Stimulated activated CD8-positive, alpha-beta memory T cell treated with anti-CD3 and anti-CD28 coated beads, Interleukin-4, amount 100 ng/mL, for 48 hours (primary cell): ENCODE measurements at places on chromosomes 3 and 15.

GRCh38 chr3:48038971-48039481 lies 22.8 kb upstream of the MAP4 start:
- no peak for DNase-seq

GRCh38 chr3:46614431-46614830 lies 2.1 kb downstream of the FAM240A start:
- DNase-seq: no peak

GRCh38 chr3:133568294-133569014 lies 5.0 kb upstream of the CDV3 start:
- no peak for DNase-seq

DNA sequence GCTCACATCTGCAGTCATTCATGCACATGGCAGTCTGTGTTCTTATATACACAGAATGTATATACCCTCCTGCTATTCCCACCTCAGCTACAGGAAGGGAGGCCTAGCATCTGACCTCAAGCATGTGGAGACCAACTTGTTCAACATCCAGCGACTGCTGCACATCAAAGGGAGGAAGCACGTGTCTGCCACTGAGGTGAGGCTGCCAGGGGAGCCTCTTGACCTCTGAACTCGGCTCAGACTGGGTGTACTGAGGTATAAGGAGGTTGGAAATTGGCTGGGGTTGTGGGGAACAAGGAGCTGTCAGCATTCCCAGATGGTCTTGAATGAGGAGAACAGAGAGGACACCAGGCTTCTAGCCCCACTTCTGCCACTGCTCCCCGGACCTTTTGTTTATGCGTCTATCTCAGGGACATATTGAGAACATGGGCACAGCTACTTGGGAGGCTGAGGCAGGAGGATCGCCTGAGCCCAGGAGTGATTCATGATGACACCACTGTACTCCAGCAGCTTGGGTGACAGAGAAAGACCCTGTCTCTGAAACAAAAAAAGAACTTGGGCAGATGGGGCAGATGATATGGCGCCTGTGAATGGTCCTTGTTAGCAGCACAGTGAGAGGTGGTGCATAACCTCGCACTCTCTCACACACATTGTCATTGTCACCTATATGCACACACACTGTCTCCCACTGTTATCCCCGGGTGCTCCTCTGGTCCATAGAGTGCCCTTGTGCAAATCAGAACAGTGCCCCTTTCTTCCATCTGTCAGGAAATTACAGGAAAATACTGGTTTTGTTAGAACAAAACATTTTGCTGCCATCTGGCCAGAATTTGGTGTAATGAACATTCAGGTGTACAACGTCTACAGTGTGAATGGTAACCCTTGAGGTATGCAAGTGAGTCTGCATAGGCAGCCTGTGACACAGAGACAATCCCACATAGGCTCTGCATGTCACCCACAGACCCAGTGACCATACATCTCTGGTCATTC lies 5.4 kb downstream of the VILL start:
- DNase-seq: no peak

DNA sequence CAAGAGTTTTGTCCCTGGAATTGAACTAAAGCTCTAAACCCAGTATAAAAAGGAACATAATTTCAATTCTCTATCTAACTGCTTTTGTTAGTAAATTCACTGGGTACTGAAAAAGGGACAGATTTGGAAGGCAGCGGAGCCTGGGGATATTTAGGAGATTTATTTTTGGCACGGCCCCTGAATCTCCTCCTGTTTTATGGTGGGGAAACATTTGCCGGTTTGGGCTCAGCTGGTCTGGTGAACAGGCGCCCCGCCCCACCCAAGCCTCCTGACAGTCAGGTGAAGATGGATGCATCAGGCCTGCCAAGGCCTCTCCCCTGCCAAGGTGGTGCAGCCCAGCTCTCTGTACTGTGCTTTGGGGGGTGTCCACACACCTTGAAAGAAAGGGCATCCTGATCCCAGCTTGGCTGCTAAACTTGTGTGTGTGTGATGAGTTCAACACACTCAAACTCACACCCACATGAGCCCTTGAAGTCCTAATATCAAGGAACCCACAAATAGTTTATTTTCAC lies 46.3 kb downstream of the EBLN2 start:
- no peak for DNase-seq

- DNase-seq: no peak
Observed at GRCh38 chr15:45572617-45573016, 14.6 kb upstream of the BLOC1S6 start.

DNA sequence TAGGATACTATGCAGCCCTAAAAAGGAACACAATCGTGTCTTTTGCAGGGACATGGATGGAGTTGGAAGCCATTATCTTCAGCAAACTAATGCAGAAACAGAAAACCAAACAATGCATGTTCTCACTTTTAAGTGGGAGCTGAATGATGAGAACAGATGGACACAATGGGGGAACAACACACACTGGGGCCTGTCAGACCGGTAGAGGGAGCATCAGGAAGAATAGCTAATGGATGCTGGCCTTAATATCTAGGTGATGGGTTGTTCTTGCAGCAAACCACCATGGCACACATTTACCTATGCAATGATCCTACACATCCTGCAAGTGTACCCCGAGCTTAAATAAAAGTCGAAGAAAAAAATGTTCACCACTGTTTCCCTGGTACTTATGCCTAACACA lies 17.5 kb downstream of the SENP7 start:
- DNase-seq: no peak
